ENCODE measurements at places on chromosomes 1 and 21.

DNA sequence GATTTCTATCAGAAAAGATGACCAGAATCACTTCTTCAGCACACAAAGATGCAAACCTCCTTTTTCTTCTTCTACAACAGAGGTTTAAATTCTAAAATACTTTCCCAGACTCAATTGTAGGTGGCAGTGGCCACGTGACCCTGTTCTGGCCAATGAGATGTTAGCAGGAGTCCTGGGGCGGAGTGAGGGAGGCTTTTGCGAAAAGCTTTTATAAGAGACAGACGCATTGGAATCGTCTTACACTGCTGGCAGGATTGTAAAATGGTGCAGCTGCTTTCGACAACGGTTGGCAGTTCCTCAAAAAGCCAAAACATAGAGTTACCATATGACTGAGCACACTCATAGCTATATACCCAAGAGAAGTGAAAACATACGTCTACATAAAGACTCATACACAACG is 87.0 kb upstream of the MAGI3 start:
- peaks cover 4% of the 10 kb centered on the region for H3K4me1 ChIP-seq
- H3K27me3 ChIP-seq: no peaks in the 10 kb centered on the region
- H3K4me3 ChIP-seq: no peak overlapping the region
- no peak overlapping the region for H3K27ac ChIP-seq
- DNase-seq: no peak

DNA sequence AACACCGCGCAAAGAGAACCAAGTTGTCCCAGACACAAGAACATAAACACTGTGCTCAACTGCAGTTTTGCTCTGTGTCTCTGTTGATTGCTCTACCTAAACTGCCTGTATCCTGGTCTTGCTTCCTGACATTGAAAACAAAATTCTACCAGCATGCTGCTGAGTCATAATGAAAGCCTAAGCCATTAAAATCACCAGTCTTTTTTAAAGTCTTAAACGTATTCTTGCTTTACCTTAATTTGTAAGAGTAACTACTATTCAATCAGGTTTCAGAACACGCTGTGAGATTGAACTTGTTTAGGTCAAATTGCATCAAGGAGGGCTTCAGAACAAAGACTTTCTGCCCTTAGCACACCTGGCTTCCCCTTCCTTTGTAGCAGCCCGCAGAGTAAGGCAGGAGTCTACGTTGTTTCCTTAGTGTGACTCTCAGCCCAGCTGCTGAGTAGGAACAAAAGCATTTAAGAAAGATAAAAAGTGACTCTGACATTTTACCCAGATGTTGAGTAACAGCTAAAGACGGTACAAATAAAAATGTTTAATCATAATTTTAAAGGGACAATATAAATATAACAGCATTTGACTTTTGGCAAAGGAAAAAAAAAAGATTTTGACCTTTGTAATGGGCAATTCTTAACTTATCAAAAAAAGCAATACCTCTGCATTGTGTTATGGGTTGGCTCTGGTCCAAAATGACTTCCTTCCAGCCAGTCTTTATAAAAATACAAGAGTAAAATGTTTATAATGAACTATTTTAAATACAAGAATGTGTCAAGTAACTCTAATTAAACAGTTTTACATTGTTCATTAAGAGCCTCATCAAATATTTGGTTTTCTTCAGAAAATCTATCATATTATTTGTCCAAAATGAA is 186.9 kb upstream of the ADGRL4 start:
- H3K4me1 ChIP-seq: peaks cover 6% of the 10 kb centered on the region
- no peaks in the 10 kb centered on the region for H3K27me3 ChIP-seq
- H3K4me3 ChIP-seq: no peak overlapping the region

DNA sequence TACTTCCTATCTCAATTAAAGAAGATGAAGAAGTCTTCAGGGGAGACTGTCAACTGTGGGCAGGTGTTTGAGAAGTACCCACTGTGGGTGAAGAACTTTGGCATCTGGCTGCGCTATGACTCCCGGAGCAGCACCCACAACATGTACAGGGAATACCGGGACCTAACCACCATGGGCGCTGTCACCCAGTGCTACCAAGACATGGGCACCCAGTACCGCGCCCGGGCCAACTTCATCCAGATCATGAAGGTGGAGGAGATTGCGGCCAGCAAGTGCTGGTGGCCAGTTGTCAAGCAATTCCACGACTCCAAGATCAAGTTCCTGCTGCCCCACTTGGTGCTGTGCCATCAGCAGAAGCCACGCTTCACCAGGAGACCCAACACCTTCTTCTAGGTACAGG is 15.5 kb upstream of the RNF19B start:
- H3K27me3 ChIP-seq: peaks cover 28% of the 10 kb centered on the region
- no peak overlapping the region for H3K4me3 ChIP-seq
- H3K36me3 ChIP-seq: peaks cover 2% of the 10 kb centered on the region
- H3K4me1 ChIP-seq: peaks cover 53% of the 10 kb centered on the region
- peak overlapping the region; percentile 19 for H3K27ac ChIP-seq

- H3K27me3 ChIP-seq: peaks cover 5% of the 10 kb centered on the region
- no peak overlapping the region for H3K4me3 ChIP-seq
- peaks cover 9% of the 10 kb centered on the region for H3K36me3 ChIP-seq
- H3K27ac ChIP-seq: no peak overlapping the region
Observed at GRCh38 chr1:232034556-232034955, 408.0 kb downstream of the DISC1 start.

- no peaks in the 10 kb centered on the region for H3K4me1 ChIP-seq
- H3K36me3 ChIP-seq: no peaks in the 10 kb centered on the region
- no peak overlapping the region for H3K27ac ChIP-seq
Observed at GRCh38 chr1:17128361-17128760, 9.1 kb upstream of the PADI2 start.
